Amygdala (tissue), 56 donors: ENCODE measurements at places on chromosomes 6 and 20.

GRCh38 chr20:25024171-25024570 is 31.6 kb upstream of the APMAP start:
- DNase-seq: no peak

GRCh38 chr6:2190661-2191389 is 54.6 kb downstream of the GMDS start:
- no peak for DNase-seq

GRCh38 chr6:151661509-151661908 is 146.0 kb upstream of the ESR1 start:
- DNase-seq: no peak

DNA sequence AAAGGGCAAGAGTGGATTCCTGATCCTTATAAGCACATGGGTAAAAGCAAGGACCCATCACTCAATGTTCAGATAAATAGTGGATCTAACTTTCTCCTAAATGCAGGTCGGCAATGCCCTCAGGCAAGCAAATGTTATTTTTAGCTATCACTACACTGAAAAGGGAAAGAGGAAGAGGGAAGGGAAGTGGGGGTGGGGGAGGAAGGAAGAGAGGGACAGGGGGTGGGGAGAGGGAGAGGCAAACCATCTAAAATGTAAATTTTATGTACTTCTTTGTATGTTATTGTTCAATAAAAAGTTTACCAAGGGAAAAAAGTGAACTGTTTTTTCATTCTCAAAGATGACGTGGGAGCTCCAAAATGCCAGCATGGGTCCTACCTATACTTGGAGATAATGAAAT is 44.2 kb downstream of the CHD6 start:
- DNase-seq: no peak

DNA sequence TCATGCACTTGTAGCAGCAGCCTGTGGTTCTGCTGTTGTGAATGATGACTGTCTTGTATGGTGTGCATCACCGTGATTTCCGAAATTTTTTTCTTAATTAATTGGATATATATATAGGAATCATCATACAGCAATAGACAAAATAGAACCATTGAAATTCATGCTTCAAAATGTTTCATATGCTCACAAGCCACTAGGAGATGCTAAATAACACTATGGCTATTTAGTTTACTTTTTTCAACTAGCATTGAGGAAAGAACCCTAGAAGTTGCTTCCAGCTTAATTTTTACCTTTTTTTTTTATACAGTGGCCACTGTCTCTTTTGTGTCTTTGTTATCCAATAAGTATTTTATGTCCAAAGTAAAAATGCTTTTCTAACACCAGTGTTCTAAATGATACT is 485.4 kb downstream of the CDKAL1 start:
- no peak for DNase-seq

- no peak for DNase-seq
Observed at GRCh38 chr20:43458422-43458924, 777 bp downstream of the SRSF6 start.

- DNase-seq: no peak
Observed at GRCh38 chr20:20343932-20344331, 24.0 kb upstream of the INSM1 start.

- no peak for DNase-seq
Observed at GRCh38 chr6:148332088-148332487, 10.6 kb upstream of the SASH1 start.

DNA sequence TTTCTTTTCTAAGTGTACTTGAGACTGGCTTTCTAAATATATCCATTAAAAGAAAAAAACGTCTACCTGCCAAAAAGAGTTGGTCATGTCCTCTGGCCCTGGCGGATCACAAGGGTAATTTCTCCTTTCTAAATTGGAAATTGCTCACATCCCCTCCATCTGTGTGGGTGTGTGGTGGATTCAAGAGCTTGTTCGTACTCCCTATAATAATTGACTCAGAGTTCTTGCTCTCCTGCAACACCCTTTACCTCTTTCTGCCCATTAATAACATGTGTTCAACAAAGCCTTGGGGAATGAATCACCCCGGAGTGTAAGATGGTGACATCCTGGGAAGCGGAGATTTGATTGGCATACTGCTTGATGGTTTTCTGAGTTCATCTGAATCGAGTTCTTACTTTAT is 263.8 kb downstream of the ALDH8A1 start:
- no peak for DNase-seq

- DNase-seq: no peak
Observed at GRCh38 chr20:2208897-2209296, 86.9 kb upstream of the TGM3 start.

DNA sequence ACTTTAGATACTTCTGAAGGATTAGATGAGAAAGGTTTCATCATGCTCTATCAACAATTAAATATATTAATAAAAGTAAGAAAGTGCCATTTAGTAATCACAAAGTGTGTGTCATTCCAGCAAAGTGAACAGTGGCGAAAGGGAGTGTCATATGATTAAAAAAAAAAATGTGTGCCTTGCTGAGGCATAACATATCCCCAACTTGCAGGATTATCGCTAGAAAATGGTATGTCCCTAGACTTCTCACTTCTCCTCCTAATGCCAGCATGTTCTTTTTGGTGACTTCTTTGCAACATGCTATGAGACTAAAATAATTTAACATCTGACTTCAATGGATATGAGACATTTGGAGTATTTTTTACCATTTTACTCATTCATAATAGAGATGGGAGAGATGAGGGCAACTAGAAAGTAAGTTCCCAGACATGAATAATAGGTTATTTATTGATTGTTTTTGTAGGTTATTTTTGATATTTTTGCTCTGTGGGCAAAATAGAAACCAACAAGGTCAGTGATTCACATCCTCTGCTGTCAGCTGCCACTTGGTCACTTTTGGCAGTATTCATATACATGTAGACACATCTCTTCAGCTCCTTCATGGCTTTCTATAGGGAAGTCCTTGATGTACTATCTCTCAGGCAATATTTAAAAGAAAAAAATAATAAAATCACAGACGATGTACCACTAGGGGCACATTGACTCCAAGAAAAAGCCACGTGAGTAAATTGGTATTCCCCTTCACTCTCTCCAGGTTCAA is 370.1 kb downstream of the BMP2 start:
- DNase-seq: no peak

DNA sequence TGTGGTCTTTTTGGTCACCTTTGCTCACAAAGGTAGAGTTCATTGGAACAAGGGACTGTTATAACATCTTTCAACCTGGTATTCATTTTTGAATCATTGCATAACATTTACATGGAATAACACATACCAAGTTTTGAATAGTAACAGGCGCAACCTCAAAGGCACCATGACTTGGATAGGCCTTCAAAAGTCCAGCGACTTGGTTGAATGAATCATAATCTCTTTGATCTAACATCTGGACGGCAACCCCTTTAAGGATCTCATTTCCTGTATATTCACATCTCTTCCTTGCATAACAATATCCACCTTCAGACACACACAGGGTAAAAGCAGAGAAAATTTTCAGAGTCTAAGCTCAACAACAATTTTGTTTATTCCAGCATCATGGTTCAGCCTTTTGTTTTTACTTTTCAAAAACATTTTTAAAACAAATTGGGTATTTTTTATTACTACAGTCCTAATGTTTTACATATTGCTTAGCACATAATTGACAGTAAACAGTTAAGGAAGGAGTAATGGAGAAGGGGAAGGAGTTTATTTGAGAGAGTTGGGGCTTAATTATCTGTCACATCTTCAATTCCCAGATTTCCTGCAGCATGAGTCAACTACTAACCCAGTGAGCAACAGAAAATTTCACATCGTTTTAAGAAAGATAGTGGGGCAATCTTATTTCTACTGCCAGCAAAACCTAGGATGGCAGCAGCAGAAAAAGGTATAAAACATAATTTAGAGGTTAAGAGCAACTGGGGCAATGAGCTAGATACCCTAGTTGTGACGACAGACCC is 41.8 kb upstream of the F13A1 start:
- no peak for DNase-seq

DNA sequence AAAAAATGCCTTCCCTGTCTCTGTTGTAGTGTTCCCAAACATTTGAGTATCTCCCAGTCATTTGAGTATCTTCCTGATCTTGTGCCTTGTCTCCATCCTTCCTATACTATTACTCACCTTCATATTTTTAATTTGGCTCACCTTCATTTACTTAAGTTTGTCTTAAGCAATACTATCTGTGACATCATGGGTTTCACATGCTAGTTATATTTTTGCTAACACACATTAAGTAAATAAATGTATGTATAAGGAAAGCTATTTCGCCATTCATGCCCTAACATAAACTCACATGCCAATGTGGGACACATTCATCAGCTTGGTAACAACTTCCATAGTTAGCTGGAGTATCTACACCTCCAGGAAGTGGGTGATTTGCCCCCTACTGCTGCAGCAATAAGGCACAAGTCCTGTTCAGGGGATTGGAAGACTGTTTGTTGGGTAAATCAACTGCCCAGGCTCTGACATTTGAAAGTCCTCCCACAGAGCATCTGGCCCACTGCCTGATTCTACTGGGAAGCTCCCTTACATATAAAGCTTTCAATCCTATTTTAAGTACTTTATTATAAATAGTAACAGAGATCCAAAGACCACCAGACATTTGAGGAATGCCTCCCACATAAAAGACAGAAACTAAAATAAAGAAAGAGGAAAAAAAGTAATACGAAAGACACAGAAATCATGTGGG is 132.3 kb downstream of the ISM1 start:
- DNase-seq: no peak

GRCh38 chr6:61886608-61887259 is 399.3 kb downstream of the KHDRBS2 start:
- DNase-seq: no peak

DNA sequence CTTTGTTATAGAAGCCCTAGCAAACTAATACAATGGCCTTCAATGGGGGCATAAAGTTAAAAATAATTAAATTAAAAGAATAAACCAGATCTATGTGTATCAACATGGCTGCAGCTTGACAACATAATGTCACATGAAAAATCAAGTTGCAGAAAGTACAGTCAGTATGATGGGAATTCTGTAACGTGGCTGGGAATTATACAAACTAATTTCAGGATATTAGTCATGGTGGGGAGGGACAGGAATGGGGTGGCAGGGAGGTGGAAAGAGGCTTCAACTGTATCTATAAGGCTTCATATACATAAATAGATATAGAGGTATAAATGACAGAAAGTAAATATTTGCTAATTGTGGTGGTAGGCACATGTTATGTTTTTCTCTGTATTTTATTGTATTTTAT is 107.1 kb downstream of the UNC5CL start:
- no peak for DNase-seq

GRCh38 chr6:7341989-7342742 is 29.2 kb upstream of the SSR1 start:
- DNase-seq: no peak
